Effector CD8-positive, alpha-beta T cell (primary cell): ENCODE measurements at places on chromosomes 2 and 18.

- no peak for DNase-seq
These were observed 32.7 kb downstream of the VSNL1 start for GRCh38 chr2:17573085-17573803.

DNA sequence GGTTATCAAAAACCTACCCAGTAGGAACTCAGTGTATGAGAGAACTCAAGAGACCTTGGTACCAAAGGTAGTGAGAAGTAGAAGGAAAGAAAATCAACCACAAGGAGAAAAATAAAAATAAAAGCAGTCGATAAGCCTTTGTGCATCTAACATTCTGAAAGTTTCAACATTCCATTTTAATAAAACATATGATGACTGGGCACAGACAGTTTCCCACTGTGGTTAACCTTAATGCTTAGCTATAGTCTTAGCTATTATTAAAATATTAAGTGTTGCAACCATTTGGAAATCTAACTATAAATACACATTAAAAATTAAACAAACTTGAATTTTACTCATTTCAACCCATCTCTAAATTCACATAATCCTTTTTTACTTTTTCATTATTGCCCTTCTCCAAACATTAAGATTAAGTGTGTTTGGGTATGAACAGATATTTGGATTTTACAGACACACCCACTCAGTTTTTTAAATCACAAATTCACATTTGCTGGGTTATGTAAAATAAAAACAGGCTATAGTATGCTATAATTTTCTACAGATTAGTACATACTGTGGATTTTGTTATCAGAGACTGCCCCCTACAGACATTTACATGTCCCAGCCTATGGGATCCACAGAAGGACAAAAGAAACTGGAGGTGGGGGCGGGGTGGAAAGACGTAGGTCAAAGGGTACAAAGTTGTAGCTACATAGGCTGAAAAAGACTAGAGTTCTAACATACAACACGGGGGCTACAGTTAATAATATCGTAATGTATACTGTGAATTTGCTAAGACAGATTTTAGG is 32.8 kb downstream of the SRBD1 start:
- DNase-seq = no peak

DNA sequence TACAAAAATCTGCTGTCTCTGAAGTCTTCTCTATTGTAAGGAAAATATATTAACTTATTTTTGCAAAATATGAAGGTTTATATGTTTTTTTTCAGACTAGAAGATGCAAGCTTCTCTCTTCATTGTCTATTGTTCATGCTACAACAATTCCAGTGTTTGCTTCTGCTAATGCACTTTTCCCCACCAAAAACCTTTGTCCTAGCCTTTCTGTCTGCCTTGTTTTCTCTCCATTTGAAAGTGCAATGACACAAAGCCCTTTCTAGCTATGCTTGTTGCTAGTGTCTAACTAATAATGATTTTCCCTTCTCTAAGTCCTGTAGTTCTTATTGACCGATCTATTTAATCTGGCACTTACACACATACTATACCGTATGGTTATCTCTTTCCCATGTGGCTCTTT is 369.5 kb upstream of the CELF4 start:
- no peak for DNase-seq

DNA sequence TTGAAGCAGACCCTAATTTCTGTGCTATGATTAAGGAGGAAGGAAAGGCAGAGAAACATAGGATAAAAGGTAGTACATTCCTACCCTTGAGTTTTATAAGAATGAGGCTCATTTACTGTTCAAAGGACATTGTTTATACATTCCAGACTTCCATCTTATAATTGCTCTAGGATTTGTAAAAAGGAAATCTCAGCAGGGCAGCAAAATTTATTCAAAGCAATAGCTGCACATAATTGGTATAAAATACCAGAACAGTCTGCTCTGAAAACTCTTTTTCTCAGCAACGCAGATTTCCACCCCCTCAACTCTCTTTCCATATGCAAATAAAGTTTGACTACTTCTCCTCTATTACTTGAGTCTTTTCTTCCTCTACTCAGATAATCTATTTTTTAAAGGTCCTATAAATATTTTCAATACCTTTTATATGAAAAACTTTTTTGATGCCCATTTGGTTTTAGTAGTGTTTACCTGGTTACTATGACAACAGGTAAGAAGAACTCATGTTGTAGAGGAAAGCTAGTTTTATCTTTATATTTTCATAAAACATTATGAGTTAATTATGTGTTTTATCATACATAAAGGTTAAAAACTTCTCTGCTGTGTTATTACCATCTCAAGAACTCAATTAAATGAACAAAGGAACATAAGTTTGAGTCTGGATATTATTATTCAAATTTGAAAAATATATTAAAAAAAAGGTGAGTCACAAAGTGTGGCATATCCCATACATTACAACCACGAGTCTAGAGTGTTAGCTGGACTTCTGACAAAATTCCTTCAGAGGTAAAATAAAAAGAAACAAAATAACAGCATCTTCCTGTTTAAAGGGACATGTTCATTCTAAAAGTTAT is 19.9 kb downstream of the RBMS1 start:
- no peak for DNase-seq

DNA sequence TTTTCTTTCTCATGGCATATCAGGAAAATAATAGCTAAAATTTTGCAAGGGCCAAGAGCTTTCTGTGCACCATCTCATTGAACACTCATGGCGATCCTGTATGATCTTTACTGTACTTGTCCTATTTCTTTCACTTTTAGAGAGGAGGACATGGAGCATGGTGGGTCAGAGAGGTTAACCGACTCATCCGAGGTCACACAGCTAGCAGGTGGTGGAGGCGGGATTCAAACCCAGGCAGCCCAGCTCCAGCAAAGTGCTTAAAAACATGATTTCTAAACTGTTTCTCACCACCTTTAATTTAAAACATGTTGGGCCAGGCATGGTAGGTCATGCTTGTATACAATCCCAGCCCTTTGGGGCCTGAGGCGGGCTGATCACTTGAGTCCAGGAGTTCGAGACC is 6.4 kb downstream of the NGEF start:
- DNase-seq = no peak
